Retinal pigment epithelial cell (primary cell): ENCODE measurements at places on chromosomes 13 and 19.

- DNase-seq, result peak; percentile 90
Observed at GRCh38 chr13:97339019-97339987, 94.7 kb upstream of the RAP2A start.

GRCh38 chr19:2337329-2337707 is 8.8 kb downstream of the SPPL2B start:
- peak; percentile 82 for DNase-seq

- DNase-seq, result no peak
Observed at GRCh38 chr19:55487924-55488687, at the start of gene SSC5D. TSS of gene SSC5D (plus strand) at chr19:55488436. CDS start at chr19:55488590, 154 bp downstream.

GRCh38 chr13:80654638-80655249 is 313.8 kb upstream of the SPRY2 start:
- no peak for DNase-seq

GRCh38 chr13:29453617-29454011 is 141.9 kb downstream of the SLC7A1 start:
- DNase-seq, result no peak

GRCh38 chr13:28370448-28370847 is 124.5 kb downstream of the FLT1 start:
- DNase-seq, result no peak

- DNase-seq, result no peak
Observed at GRCh38 chr19:27776020-27776419, 1436.9 kb downstream of the UQCRFS1 start.

DNA sequence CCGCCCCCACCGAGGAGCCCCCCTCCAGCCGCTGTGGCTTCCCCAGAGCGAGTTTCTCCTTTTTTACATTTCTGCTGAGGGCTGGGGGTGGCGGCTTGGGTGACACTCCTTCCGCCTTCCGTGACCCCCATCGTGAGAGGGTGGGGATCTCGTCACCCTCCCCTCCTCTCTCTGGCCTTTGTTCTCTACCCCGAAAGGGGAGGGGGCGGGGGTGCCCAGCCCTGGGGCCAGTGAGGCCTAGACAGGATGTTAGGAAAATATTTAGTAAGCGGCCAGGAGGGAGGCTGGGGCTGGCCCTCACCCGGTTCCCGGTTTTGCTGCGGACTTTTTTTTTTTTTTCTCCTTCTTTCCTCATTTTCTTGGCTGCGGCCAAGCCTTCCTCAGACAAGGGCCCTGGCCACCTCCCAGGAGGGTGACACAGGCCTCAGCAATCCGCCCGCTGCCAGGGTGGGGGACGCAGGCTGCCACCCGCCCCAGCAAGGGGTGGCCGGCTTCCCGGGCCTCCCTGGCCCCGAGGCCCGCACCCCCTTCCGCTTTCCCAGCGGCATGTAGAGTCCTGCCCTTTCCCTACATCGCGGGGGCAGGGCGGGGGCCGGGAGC is 3.9 kb downstream of the MIDN start:
- DNase-seq, result peak; percentile 73

DNA sequence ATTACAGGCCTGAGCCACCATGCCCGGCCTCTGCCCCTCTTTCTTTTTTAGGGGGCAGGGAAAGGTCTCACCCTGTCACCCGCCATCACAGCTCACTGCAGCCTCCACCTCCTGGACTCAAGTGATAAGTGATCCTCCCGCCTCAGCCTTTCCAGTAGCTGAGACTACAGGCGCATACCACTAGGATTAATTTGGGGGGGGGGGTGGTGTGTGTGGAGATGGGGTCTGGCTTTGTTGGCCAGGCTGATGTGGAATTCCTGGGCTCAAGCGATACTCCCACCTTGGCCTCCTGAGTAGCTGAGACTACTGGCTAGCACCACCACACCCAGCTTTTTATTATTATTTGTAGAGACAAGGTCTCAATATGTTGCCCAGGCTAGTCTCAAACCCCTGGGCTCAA is 4.2 kb downstream of the APOE start:
- no peak for DNase-seq

DNA sequence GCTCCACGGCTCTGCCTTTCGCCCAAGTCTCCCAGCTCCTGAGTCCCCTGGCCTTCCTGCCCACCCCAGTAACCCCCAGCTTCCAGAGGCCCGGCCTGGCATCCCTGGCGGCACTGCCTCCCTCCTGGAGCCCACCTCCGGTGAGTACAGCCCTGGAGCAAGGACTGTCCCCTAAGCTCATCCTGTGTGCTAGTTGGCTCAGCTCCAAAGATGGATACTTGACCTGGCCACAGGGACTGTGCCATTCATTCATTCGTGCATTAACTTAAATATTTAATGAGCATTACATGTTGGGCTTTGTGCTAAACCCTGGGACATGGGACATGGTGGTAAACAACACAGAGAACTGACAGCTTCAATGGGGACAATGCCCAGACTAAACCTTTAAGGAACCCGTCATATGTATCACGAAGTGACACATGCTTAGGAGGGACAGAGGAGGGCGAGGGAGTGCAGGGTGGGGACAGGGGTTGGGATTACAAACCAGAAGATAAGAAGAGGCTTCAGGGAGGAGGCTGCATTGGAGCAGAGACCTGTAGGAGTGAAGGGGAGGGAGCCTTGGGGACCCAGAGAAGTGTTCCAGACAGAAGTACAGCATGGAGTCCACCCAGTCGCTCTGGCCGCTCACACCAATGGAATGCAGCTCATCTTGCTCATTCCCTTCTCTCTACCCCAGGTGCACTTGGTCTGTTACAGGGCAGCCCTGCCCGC is 6.9 kb upstream of the OVOL3 start:
- DNase-seq, result no peak

- DNase-seq, result no peak
Observed at GRCh38 chr13:28320209-28320608, 174.7 kb downstream of the FLT1 start.

GRCh38 chr13:43232144-43232872 is 208.9 kb downstream of the DNAJC15 start:
- DNase-seq, result no peak

DNA sequence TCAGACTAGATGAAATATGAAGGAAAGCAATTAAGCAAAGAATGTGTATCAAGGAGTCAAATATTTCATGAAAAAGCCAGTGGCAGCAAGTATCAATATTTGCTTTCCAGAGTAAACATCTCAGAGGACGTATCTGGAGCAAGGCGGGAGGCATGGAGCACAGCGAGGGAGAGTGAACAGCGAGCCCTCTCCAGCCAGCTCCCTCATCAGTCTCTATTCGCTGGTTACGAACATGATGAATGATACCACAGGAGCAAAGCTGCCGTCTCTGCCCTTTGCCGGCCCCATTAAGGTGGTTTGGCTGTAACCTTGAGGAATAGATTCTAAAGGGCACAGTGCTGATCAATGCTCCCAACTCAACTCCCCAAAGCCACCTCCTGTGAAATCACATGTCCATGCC is 95.8 kb downstream of the CCNA1 start:
- no peak for DNase-seq

DNA sequence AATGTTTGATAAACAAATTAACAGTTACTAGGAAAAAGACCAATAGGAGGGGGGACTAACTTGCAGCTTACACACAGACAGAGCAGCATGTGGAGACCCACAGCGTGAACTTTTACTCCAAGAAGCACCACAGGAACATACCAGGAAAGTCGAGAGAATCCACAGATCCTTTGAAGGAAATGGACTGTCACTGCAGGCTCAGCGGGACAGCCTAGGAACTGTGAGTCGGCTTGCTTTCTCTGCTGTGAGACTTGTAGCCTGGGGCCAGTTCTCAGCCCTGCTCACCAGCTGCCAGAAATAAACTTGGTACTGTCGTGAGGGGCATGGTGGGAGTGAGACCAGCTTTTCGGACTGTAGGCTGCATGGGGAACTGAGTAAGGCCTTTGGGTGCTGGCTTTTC is 1211.5 kb downstream of the PCDH17 start:
- DNase-seq, result no peak

- DNase-seq, result no peak
Observed at GRCh38 chr19:17997969-17998826, 9.8 kb upstream of the ARRDC2 start.

DNA sequence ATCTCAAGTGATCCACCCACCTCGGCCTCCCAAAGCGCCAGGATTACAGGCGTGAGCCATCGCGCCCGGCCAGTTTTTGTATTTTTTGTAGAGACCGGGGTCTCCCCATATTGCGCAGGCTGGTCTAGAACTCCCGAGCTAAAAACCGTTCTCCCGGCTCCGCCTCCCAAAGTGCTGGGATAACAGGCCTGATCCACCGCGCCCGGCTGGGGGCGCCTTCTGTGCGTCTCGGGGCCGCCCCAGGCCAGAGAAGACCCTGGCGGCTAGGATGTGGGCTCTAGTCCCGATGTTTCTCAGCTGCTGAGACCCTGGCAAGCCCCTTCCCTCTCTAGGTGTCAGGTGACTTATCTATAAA is 3.6 kb downstream of the ARHGAP45 start:
- DNase-seq, result no peak

GRCh38 chr13:30045916-30046704 is 195.7 kb upstream of the UBL3 start:
- no peak for DNase-seq

- no peak for DNase-seq
Observed at GRCh38 chr19:38375748-38376147, 1.4 kb downstream of the PSMD8 start.

- peak; percentile 19 for DNase-seq
Observed at GRCh38 chr13:31101472-31102170, 60.1 kb downstream of the HSPH1 start.

DNA sequence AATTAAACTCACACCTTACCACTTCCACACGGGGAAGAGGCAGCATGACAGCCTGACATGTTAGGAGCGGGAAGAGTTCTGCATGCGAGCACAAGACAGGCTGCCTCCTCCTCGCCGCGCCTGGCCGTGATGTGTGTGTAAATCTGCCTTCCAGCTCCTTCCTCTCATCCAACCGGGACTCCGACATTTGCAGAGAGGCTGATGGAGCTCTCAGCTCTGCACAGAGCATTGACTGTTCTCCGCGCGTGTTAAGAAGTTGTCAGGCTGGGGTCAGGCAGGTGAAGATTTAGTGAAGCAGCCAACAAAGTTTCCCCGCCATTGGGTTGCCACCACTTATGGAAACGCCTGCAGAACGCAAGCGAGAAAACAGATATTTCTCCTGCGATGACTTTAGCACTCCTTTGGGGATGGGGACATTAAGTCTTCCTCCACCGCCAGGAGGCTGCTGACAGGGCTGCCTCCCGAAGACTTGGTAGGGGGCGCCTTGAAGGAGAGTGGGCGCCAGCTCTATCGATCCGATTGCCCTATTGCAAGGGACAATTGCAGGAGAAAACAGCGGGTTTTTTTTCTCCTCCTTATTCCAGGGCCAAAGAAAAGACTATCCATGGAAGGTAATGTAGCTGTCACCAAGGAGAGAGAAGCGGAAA is 213.9 kb upstream of the TSHZ3 start:
- no peak for DNase-seq

DNA sequence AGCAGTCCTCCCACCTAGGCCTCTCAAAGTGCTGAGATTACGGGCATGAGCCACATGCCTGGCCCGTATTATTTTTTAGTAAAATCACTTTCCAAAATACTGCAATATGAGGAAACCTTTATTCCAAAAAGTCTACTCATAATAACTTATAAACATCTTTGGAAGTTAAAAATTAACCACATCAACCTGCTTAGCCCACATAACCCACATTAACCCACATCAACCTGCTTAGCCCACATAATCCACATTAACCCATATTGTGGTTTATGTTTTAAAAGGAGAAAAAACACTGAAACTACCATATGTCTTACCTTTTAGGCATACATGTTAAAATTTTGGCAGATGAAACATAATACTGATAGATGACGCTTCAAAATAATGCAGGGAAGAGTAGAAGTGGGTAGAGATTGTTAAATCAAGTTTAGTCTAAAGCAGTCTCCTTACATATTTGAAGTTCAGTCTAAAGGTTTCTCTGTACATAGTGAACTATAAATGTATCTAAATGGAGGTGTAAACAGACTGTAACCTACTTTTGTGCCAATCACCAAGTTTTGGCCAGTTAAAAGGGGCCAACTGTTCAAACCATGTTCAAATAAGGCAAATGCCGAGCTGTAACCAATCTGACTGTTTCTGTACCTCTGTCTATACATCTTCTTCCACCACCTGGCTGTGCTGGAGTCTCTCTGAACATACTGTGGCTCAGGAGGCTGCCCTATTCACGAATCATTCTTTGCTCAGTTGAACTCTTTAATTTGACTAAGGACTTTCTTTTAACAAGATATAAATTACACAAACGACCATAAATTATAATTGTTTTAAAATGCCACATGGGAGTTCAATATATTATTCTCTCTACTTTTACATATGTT is 14.5 kb downstream of the KPNA3 start:
- DNase-seq, result no peak

DNA sequence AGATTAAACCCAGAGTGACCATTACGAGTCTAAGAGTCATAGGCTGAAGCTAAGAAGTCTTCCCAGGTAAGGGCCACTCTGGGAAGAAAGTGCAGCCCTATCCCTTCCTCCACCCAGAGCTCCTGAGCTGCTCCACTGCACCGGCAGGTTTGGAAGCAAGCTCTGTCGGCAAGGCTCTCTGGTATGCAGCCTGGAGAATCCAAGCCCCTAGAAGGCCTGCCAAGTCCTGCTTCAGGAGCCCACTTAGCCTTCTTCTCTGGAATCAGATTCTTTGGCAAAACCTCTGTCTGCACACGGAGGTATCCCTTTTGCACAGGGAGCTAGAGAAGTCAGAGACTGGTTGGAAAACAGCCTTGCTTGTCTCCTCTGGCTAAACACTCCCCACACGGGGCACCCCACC is 58.5 kb downstream of the CEBPG start:
- no peak for DNase-seq

- DNase-seq, result no peak
Observed at GRCh38 chr13:62280590-62280989, 864.9 kb upstream of the PCDH20 start.

DNA sequence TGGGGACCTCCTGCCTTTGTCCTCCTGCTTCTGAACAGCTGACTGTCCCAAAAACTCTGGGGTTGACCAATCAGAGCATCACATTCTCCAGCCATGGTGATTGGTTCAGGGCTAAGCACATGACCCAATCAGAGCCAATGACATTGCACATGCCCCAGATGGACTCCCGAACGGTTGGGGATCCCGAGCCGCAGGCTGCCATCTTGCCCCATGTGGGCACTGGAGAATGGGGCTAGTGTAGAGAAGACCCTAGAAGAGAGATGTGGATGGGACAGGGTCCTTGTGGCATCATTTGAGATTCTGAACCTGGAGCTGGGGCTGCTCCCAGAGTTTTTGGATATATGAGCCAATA is 31.3 kb upstream of the PEPD start:
- no peak for DNase-seq
